SK-MEL-5 (cell line): ENCODE measurements at places on chromosomes 3 and 15.

GRCh38 chr3:72553298-72553697, 294.9 kb downstream of the SHQ1 start:
- no peak for DNase-seq

- DNase-seq: no peak
Observed at GRCh38 chr3:35523838-35524237, 115.5 kb upstream of the ARPP21 start.

DNA sequence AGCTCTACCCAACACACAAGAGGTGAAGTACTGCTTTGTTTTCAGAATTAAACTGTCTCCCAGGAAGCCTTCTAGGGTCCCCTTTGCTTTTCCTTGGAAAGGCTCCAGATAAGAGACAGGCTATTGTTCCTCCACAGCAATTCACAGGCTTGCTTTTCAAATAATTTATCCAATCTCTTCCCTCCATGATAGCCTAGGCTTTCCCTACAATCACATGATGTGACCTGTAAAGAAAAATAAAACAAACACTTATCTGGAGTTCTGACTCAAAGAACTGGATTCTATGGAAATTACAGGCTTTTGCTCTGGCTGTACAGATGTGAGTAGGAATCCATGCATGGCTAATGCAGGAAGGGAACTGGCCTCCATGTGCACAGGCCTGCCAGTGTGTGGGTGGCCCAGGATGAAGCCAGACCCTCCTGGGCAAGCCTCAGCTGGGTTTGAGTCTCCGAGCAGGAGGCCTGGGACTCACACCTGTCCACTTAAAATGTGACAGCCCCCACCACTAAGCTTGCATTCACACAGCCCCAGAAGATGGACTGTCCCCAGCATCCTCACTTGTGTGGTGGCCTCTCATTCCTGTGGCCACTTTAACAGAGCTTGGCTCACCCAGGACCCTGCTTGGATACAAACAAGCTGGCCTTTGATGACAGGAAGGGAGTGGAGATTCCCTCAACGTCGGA, 75.8 kb upstream of the LEKR1 start:
- DNase-seq: no peak

- no peak for DNase-seq
Observed at GRCh38 chr3:131020122-131020693, 6.4 kb downstream of the ASTE1 start.

DNA sequence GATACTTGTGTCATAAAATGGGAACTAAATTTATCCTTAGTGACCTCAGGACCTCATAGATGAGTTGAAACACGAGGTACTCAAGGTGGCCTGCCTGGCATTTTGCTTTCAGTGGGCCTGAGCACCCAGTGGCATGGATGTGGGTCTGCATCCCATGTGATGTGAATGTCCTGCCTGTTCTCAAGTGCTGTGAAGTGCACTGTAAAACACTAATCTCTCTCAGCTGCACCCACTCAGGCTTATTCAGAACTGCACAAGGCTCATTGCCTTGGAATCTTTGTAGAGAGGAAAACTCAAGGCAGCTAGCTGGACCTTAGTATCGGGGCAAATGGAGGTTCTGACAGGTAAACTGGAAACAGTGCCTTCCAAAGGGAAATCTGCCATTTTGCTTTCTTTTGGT, 767.0 kb downstream of the TUSC7 start:
- no peak for DNase-seq

DNA sequence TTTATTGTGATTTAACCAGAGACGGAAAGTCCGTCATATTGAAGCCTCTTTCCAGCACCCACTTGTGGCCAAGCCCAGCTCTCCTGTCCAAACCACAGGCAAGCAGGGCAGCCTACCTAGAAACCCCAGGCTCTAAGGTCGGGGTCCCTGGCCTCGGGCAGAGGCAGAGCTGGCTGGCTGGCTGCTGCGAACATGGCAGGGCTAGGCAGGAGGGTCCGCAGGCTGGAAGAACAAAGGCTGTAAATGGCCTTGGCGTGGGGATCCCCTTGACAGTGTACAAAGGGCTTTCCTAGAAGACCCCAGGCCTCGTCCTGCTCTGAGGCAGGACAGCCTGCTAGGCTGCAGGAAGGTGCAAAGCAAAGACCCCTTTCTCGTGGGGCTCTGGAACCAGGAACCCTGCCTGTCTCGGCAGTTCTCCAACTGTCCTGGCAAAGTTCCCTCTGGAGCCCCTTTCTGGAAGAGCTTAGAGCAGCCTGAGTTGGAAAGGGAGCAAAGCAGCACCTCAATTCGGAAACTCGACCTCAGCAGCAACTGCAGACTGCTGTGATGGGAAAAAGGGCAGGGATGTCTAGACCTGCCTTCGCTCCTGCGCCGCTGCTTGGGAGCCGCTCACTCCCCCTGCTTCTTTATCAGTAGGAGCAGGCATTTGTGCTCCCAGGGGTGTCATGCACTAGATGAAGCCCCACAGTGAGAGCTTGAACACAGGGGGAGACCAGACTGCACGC, 8.5 kb downstream of the CALML4 start:
- no peak for DNase-seq
